ENCODE measurements at places on chromosomes 5 and 9.

- no peak for DNase-seq
Measured at GRCh38 chr9:21075484-21075883, 2.3 kb downstream of the IFNB1 start.

GRCh38 chr5:149143470-149143869 is 2.2 kb downstream of the ABLIM3 start:
- no peak for DNase-seq

DNA sequence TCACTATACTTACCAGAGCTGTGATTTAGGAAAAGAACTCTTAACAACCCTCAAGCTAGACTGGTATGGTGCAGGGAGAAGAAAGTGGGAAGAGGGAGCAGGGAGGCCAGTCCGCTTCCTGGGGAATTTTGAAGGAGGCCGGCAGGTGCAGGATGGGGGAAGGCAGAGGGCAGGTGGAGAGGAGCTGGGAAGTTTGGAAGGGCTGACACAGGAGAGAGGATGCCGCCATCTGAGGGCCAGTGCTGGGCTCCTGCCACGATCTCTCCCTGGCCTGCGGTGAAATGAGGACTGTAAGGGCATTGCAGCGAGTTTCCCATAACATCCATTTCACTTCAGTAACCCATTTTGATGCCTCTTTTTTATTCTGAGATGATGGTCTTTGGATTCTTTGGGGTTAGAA is 8.9 kb downstream of the DAB2IP start:
- no peak for DNase-seq

- no peak for DNase-seq
Measured at GRCh38 chr9:72427801-72428200, 62.8 kb upstream of the ZFAND5 start.

DNA sequence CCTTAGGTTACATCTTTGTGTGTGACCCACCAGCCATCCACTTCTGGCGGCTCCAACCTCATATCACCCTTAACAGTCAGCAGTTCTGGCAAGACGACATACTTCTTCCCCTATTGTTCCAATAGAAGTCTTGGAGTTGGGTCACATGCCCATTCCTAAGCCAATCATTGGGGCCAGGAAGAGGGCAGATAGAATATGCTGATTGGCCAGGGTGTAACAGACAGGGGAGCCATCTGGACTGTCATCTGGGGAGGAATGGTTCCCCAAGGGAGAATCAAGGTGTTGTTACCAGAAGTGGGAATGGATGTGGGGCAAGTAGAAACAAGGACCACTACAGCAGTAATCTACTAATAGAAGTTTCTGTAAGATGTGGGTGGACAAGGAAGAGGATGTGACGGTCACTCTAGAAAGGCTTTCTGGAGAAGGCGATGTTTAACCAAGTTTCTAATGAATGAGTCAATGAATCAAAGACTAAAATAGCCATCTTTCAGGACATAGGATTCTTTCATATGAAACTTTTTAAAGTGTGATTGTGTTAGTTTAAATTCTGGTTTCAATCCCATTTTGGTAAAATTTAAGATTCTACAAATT is 200.4 kb downstream of the ARHGAP26 start:
- no peak for DNase-seq

DNA sequence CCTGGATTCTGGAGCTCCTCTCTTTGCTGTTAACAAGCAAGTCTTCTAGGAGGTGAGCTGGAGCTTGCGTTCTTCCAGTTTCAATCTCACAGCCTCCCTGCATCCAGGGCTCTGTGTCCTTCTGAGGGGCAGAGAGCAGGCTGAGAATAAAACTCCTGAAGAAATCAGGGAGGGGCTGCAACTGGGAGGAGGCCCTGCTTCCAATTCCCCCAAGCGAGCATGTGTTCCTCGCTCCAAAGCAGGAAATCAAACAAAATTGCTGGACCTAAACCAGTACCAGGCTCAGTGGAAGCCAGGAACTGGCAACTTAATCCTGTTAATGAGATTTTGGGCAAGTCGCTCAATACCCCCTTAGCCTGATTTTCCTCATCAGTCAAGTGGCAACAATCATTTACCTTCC is 181.8 kb downstream of the ASTN2 start:
- no peak for DNase-seq

DNA sequence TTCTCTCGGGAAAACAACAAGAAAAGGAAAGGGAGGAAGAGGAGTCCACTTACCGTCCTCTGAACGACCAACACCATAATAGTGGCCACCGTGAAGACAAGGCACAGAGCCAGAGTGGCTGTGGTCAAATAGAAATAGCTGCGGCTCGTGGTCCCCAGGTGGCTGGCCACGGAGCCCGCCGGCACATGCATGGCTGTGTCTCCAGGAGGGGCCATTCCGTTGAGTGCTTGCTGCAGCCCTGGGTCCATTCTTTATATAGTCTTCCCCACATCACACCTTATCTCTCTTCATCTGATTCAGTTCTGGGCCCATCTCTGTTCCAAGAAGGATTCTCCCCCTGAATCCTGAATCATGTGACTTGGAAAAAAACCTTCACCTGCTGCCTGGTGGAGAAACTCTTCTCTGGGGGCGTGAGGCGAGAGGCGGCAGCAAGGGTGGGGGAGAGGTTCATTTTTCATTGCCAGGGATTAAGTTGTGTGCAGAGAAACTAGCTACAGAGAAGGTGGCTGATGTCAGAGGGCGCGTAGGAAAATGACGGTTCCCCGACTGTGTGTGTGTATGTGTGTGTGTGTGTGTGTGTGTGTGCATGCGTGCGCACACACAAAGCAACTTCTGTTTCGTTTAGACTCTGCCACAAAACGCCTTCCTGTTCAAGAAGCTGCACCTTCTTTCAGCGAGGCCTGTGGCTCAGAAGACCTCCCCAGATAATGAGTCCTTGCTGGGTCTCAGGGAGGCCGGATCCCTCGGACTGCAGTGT is at the start of gene TNFSF8:
Gene TNFSF8 (minus strand): TSS at position 536 of the 757 bp plus-strand sequence. CDS start 288 bp downstream, at position 248.
- DNase-seq: peak; percentile 88

DNA sequence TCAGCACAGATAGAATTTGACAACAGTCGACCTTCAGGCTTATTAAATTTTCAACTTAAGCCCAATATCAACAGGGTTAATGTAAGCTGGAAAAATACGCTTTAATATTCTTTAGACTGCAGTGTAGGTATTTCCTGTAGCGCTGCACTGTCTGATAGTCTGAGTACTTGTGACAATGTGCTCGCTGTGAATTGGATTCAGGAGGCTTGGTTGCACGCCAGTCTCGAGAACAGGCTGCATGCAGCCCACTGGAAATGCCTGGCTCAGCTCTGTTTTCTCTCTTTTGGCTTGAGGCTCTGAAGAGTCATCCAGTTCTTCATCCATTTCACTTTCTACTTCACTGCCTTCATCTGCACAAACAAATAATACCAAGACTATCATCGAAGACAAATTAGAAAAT is 300.9 kb downstream of the RFX3 start:
- no peak for DNase-seq

DNA sequence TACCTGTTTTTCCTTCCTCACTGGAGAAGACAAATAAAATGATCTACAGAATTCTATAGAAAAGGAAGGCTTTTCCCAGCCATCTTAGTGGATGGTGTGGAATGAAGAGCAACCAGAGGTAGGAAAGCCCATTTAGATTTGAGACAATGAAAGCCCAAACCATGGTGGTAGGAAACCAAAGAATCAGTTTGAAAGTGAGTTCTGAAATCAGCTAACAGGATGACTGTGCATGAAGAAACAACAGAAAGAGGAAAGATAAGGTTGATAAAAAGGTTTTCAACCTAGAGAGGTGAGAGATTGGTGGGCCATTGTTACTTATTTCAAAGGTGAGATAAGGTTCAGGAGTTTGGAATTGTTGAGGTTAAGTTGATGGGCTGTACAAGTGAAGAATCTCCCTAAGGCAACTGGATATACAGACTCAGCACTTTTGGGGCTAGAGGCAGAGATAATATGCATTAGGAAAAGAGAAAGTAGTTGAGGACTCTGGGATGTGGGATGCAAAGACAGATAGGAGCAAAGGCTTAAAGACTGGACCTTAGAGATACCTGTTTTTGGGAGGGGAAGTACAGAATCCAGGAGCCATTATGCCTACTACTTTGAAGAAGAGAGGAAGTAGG is 2.4 kb downstream of the CHMP5 start:
- no peak for DNase-seq

- DNase-seq: peak; percentile 16
Measured at GRCh38 chr5:40578501-40579451, 100.9 kb upstream of the PTGER4 start.

DNA sequence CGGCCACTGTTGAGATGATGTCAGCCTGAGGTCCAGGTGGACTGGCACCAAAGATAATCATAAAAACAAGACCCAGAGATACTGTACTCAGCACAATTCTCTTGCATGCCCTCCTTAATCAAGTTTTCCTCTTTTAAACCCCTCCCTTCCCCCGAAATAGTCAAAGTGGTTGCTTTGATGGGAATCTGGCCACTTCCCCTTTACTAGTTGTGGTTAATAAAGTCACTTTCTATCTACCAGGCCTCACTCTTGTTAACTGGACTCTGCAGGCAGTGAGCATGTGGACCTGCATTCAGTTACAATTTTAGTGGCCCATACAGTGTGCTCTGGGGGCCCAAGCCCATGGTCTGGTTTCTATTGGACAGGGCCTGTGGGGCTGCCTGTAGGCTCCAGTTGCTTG is 17.5 kb downstream of the FBP2 start:
- no peak for DNase-seq

- DNase-seq: no peak
Measured at GRCh38 chr5:128574041-128574440, 36.0 kb upstream of the FBN2 start.

GRCh38 chr5:158879993-158880392 is 219.7 kb downstream of the EBF1 start:
- DNase-seq: no peak

DNA sequence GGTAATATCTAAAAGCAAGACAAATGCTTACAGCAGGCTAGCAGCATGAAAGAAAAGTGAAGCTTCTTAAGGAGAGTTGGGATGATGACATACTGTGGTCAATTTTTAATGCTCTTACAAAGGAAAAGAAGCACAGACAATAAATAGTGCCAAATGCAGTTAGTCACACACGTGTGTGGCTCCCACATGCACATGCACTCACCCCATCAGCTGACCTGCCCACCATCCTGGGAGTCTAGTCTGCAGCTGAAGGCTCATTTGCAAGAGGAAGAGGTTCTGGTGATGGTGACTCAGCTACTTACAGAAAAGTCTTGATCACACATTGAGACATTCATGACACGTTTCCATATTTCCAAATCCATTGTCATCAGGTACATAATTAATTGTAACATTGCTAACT is 129.3 kb downstream of the MRPL36 start:
- no peak for DNase-seq

- DNase-seq: peak; percentile 31
Measured at GRCh38 chr9:806285-807156, 35.0 kb upstream of the DMRT1 start.

DNA sequence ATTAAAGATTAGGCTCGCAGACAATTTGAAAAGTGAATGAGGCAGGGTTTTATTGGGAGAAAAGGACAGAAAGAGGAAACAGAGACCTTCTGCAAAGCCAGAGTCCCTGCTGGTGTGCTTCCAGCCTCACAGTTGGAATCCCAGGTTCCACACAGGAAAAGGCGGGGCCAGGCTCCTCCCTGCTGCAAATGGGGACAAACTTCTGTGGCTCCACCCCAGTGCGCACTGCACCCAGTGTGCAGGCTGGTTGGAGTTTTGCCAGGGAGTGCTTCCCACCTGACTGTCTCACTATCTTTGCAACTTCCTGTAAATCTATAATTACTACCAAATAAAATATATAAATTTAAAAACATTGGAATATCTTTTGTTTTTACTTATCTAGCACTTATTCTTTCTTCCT is 386.0 kb upstream of the GRIN3A start:
- no peak for DNase-seq

DNA sequence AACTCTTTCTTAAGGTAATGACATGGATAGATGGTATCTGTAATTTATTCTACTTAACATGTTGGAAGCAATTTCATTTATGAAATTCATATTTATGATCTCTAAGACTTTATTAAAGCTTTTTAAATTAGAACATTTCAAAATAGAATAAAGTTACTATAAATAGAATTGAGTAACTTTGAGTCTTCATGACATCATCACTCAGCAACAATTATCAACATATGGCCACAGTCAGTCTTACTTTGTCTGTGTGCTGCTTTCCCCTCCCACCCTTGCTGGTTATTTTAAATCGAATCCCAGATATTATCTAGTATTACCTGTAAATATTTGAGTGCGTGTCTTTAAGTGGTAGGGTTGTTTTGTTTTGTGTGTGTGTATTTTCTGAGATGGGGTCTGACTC is 65.2 kb downstream of the IPO11 start:
- DNase-seq: no peak

DNA sequence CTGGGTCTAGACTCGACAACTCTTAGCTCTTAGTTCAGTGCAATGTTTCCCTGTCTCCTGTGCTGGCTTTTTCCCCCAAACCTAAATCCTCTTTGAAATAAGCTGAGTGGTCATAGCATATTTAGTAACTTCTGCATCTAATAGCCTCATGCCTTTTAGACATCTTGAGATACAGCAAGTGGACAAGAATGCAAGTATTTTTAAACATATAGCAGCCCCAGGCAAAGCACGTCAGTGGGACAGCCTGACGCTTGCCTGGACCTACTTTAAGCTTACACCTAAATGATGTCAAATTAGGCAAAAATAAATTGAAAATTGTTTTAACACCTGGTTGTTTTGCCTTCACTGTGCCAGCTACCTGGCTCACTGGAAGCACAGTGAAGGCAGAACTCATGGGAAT is 8.0 kb downstream of the C9 start:
- no peak for DNase-seq

DNA sequence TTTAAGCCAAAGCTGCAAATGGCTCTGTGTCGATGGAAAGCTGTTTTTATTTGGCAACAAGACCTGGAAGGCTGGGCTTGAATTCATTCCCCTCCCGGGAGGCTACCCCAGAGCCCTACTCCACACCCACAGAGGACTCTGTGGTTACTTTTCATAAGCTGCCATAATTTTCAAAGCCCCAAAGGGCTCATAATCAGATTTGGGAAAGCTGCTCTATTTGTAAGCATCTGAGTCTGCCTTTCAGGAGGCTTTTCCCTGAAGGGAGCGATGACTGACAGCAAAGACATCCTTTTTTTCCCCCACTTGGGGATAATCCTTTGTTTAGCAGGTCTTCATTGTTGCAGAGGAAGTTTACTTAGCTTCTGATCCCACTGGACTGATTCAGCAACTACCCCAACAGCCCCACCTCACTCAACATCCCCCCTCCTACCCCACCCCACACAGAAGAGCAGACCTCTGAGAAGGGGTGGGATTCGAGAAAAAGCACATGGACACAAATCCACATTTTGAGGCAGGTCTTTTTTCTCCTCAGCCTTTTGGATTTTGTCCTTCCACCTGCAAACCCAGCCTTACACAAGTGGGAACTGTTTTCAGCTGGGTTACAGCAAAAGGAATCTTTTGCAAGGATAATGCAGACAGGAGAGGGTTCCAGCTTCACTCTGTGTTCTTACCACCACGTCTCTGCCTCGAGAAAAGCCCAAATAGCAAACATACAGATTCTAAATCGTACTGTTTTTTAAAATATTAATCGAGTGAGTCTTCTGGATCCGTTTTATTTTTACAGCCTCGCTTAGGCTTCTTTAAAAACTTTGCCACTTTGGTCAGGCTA is 244.4 kb upstream of the TUT7 start:
- no peak for DNase-seq

DNA sequence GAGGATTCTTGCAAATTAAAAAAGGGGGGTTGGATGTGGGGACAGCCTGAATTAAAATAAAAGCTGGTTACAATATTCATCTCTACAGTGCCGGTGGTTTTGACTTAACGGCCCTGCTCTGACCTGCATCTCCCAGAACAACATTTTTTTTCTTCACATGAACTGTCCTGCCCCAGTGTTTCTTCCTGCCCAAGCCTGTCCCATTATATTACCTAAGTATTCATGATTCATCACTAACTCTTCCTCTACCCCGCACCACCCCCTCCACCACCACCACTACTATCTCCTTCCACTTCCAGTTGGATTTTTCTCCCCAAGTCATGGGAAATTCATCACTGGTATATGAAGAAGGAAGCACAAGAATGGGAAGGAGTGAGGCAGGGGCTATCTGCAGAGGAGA is 90.1 kb downstream of the ZFAND5 start:
- DNase-seq: no peak

All from CD4-positive, alpha-beta T cell treated with Interleukin-21 for 1 hour (primary cell).